ENCODE measurements at places on chromosomes 1 and 21.
A peak's percentile ranks its signal among the peaks of the same experiment; 100 is the strongest.

GRCh38 chr1:63968663-63969440 is 195.0 kb downstream of the ROR1 start:
- H3K27me3 ChIP-seq: no peaks in the 10 kb centered on the region
- H3K36me3 ChIP-seq: no peaks in the 10 kb centered on the region
- peak overlapping the region; percentile 57 for H3K27ac ChIP-seq
- H3K4me1 ChIP-seq: peaks cover 79% of the 10 kb centered on the region
- no peak overlapping the region for H3K4me3 ChIP-seq

- peak overlapping the region; percentile 96 for H3K27ac ChIP-seq
- H3K27me3 ChIP-seq: no peaks in the 10 kb centered on the region
- H3K4me1 ChIP-seq: peaks cover 47% of the 10 kb centered on the region
- H3K36me3 ChIP-seq: no peaks in the 10 kb centered on the region
- peak overlapping the region; percentile 89 for H3K4me3 ChIP-seq
- DNase-seq: peak; percentile 41
Measured at GRCh38 chr1:115090540-115090939, 1.2 kb upstream of the TSPAN2 start.

DNA sequence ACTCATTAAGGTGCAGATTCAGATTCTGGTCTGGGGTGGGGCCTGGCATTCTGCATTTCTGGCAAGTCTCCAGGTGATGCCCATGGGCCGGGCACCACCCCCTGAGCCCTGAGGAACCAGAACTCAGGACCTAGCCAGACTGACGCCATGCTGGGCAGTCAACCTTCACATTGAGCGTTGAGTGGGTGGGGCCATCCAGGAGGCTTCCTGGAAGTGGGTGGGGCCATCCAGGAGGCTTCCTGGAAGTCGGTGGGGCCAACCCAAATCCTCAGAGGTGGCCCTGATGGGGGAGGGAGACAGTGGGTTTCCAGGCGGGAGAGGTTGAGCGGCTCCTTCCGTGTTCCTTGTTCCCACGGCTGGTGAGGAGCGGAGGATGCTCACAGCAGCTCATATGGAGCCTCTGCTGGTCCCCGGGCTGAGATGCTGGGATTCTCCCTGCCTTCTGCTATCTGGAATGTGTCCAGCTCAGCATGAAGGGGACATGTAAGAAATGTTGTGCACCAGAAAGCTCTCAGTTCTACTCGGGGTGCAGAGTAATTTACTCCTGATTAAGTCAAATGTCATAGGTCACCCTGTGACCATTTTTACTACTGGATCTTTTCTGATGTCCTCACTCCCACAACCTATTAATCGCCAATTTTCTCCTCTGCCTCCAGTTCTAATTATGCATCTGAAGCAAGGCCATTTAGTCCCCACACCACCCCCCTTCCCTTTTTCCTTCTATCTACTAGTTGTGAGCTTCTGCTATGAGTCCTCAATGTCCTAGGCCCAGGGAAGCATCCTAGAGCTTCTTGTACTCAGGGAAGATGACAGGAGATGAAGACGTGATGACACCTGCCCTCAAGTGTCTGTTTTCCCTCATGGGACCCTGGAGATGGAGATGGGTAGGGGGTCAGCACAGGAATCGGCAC is 435.4 kb downstream of the PTPRU start:
- H3K4me3 ChIP-seq: no peak overlapping the region
- no peaks in the 10 kb centered on the region for H3K4me1 ChIP-seq
- H3K36me3 ChIP-seq: no peaks in the 10 kb centered on the region
- H3K27me3 ChIP-seq: no peaks in the 10 kb centered on the region
- DNase-seq: no peak

DNA sequence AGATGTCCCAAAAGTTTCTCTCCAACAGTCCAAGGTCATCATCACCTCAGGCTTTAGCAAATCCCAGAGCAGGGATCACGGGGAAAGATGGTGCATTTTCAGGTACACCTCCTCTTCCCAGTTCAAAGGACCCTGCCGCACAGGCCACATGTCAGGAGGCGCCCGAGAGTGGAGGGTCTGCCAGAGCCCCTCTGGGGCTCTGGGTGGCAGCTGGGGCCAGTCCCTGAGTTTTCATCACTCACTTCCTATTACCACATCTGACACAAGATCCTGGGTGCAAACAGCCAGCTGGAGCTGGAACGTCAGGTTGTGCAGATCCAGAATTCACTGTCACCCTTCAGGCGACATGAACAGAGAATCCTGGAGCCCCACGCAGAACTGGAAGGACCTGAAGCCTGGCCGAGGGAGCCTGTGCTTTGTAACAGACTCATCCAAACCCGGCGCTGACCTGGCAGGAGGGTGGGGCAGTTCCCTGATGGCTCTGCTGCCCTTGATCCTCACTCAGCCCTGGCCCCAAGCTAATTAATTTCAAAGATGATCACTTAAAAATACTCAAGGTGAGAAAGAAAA is 8.8 kb downstream of the TMEM63A start:
- H3K27me3 ChIP-seq: no peaks in the 10 kb centered on the region
- H3K4me1 ChIP-seq: peaks cover 17% of the 10 kb centered on the region
- peaks cover 46% of the 10 kb centered on the region for H3K36me3 ChIP-seq
- H3K27ac ChIP-seq: no peak overlapping the region
- no peak overlapping the region for H3K4me3 ChIP-seq
- no peak for DNase-seq

DNA sequence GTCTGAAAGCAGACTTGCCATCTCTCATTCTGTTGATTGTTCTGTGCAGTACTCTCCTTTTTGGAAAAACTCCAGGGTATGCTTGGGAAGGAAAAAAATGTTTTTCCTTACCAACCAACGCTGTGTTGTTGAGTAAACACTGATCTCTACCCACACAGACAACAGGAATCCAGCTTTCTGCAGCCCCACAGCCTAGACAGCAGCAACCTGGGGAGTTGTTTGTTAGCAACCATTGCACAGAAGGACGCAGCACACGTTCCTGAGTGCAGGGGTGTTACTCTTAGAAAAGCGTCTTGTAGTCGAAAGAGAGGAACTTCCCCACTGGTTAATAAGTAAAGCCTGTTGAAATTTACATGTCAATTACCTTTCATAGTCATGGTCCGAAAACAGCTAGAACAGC is 56.6 kb downstream of the SMYD2 start:
- no peaks in the 10 kb centered on the region for H3K36me3 ChIP-seq
- no peak overlapping the region for H3K27ac ChIP-seq
- no peaks in the 10 kb centered on the region for H3K27me3 ChIP-seq
- no peaks in the 10 kb centered on the region for H3K4me1 ChIP-seq

DNA sequence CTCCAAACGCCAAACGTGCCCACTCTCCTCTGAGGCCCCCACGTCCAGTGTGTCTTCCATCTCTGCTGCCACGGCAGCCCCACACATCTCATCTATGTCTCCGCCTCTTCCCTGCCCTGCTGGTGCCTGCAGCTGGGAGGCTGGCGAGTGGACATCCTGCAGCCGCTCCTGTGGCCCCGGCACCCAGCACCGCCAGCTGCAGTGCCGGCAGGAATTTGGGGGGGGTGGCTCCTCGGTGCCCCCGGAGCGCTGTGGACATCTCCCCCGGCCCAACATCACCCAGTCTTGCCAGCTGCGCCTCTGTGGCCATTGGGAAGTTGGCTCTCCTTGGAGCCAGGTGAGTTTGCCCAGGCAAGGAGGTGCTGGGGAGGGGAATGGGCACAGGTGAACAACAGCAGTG is 8.6 kb downstream of the ADAMTSL4 start:
- DNase-seq: no peak
- no peak overlapping the region for H3K4me3 ChIP-seq
- H3K4me1 ChIP-seq: peaks cover 43% of the 10 kb centered on the region
- H3K36me3 ChIP-seq: peaks cover 4% of the 10 kb centered on the region
- peak overlapping the region; percentile 99 for H3K27ac ChIP-seq

DNA sequence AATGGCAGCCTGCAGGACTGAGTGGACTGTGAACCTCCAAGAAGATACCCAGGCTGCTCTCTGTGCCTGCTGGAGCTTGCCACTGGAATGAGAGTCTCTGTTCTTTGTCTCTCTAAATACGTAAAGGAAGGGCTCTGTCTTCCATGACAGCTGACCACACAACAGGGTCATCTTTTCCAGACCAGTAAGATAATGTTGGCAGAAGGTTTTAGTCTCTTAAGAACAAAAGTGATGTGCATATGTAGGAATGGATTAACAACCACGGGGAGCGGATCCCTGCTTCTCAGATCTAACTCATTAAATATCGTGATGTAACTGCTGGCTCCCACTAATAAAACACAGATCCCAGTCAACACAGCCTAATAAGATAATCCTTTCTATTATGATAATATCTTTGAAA is 67.5 kb downstream of the MAP10 start:
- DNase-seq: no peak
- H3K4me1 ChIP-seq: no peaks in the 10 kb centered on the region
- H3K4me3 ChIP-seq: no peak overlapping the region
- no peak overlapping the region for H3K27ac ChIP-seq
- no peaks in the 10 kb centered on the region for H3K27me3 ChIP-seq

GRCh38 chr1:157189986-157190982 is 52.1 kb upstream of the ETV3 start:
- no peak for DNase-seq
- no peaks in the 10 kb centered on the region for H3K4me1 ChIP-seq
- H3K27ac ChIP-seq: no peak overlapping the region

GRCh38 chr1:205144751-205145150 is 23.0 kb upstream of the RBBP5 start:
- H3K4me3 ChIP-seq: no peak overlapping the region
- peaks cover 11% of the 10 kb centered on the region for H3K36me3 ChIP-seq
- H3K27me3 ChIP-seq: no peaks in the 10 kb centered on the region
- DNase-seq: no peak
- peak overlapping the region; percentile 47 for H3K27ac ChIP-seq
- H3K4me1 ChIP-seq: peaks cover 20% of the 10 kb centered on the region

DNA sequence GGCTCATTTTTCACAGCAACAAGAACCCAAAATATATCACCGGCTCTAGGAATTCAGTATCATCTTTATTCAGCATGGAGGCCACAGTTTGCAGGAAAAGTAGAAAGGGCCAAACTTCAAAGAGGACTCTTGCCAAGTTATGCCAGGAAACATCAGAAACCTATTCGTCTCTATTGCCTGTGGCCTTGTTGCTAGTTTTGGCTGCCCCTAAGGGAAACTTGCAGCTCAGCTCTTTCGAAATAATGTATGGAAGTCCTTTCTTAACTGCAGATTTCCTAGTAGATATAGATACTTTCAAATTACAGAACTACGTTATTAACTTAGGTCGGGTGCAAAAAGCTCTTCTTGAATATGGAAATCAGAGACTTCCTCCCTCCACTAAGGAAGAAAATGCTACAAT is 4.2 kb upstream of the NENF start:
- no peak overlapping the region for H3K27ac ChIP-seq
- no peak for DNase-seq
- H3K4me1 ChIP-seq: peaks cover 4% of the 10 kb centered on the region
- H3K36me3 ChIP-seq: no peaks in the 10 kb centered on the region
- no peaks in the 10 kb centered on the region for H3K27me3 ChIP-seq
